Activated naive CD4-positive, alpha-beta T cell treated with anti-CD3 and anti-CD28 coated beads, Interleukin-2, amount 50 U/mL, for 72 hours (primary cell): ENCODE measurements at places on chromosomes 12 and 14. TPM values are rescaled to one million over a fixed set of nuclear protein-coding genes. Genes with fewer than 3 reads are reported as not detected.

DNA sequence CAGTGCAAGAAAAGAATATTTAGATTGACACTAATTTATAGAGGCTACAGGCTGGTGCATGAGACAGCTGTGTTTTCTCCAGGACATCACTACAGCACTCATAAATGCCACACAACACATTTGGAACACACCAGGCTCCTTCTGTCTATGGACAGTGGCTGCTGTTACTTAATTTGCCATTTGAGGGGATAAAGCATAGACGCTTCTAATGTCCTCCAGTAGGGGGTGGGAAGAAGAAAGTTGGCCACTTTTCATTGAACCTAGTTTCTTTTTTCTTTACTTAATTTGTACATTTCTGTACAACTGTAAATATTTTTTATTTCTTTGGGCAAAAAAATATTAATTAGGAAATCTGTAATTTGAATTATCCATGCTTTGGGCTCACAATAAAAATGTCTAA, 12.4 kb upstream of the RTN1 start:
- no peak for DNase-seq

GRCh38 chr12:104790296-104791125, 167.6 kb downstream of the SLC41A2 start:
- peak; percentile 62 for DNase-seq

GRCh38 chr12:76030341-76031080, 1.1 kb downstream of the PHLDA1 start:
- DNase-seq: peak; percentile 54

- no peak for DNase-seq
Observed at GRCh38 chr14:51604073-51604472, 47.6 kb upstream of the FRMD6 start.

DNA sequence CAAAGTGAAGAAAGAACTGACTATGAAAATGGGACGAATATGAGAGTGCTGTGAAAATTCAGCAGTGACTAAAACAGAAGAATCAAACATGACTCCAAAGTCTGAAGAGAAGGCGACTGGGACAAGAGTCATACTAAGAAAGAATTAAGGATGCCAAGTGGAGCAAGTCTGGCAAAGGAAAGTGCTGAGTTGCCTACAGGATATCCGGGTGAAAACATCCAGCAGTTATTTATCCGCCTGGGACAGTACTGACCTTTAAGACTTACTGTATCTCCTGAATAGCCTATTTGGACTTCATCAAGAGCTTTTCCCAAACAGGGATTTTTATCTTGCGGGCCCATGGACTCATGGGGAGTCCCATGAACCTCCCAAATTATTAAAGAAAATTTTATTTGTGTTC, 41.1 kb downstream of the KICS2 start:
- no peak for DNase-seq

DNA sequence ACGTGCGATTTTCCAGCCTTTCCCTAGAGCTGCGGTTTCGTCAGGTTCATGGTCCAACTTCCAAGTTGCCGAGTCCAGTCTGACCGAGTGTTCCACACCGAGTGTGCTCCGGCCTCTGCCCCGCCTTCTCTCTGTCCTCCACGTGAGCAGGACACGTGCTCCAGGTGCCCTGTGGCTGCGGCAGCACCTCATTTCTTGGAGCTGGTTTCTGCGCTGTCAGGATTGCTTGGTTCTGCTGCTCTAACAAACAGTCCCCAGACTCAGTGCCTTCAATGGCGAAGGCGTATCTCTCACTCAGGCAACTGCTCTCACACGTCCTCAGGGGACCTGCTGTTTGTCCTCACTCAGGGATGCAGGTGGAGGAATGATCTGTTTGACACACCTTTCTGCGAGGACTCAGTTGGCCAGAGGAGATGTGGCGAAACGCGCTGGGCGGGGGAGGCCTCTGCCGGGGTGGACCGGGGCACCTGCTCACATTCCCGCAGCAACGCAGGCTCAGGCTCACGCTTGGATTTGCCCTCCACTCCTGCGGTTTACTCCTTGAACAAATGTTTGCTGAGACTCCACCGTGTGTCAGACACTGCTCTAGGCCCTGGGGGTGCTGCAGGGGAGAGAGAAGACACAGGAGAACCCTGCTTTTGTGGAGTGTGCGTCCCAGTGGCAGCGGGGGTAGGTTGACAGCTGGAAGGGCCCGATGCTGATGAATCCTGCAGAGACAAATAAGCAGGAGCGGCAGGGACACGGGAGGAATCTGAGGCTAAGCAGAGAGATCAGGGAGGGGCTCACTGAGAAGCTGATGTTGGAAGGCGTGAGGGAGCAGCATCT, 63.4 kb upstream of the FBRSL1 start:
- no peak for DNase-seq

GRCh38 chr14:32588448-32589320, 259.6 kb downstream of the AKAP6 start:
- no peak for DNase-seq

Gene ADSS1
- 2.7 TPM for total RNA-seq

DNA sequence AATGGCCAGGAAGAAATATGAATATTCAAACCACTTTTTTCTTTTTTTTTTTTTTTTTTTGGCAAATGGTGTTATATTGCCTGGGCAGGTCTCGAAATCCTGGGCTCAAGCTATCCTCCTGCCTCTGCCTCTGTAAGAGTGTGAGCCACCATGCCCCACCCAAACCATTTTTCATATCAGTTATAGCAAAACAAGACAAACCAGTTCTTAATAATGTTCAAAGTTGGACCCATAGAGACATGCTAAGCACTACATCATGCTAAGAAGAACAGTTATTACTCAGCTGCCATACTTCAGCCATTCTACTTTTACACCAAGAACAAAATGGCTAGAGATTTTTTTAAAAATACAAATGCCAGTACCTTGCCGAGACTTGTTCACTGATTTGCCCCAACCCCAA, 25.5 kb downstream of the EIF2S1 start:
- DNase-seq: no peak

GRCh38 chr14:24430682-24431568, 1.2 kb downstream of the KHNYN start:
- DNase-seq: no peak

Gene TAS2R20
- total RNA-seq: 1.5 TPM

DNA sequence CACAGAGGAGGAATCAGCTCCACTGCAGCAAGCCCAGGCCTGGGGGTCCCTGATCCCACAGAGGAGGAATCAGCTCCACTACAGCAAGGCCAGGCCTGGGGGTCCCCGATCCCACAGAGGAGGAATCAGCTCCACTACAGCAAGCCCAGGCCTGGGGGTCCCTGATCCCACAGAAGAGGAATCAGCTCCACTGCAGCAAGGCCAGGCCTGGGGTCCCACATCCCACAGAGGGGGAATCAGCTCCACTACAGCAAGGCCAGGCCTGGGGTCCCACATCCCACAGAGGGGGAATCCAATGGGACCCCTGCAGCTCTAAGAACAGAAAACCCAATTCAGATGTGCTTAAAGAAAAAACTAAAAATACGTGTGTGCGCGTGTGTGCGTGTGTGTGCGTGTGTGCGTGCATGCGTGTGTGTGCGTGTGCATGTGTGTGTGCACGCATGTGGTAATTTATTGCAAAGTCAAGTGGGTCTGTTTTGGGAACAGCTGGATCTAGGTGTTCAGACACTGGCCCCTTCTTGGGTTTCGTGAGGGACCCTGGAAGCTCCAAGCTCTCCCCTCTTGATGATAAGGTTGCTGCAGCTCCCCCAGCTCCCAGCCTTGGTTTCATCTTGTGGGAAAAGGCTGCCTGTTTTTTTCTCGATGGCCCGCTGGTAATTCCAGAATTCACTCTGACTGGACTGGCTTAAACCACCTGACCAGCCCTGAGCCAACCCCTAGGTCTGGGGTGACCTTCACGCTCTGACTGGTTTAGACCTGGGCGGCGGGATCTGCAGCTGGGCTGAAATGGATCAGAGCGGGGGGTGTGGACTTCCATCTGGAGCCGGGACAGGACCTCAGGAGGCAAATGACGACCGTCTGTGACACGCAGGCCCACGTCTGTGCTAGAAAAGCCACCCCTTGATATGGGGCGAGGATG, 47.1 kb downstream of the GALNT9 start:
- DNase-seq: no peak

- DNase-seq: no peak
Observed at GRCh38 chr14:43938588-43939281, 568.3 kb downstream of the FSCB start.

Gene ATG101
- 28.5 TPM for total RNA-seq

- DNase-seq: no peak
Observed at GRCh38 chr12:106205208-106206069, 42.4 kb downstream of the CKAP4 start.
